ENCODE measurements at places on chromosomes 12 and 14.

GRCh38 chr14:103552011-103552845, 10.2 kb downstream of the BAG5 start:
- no peak for DNase-seq

DNA sequence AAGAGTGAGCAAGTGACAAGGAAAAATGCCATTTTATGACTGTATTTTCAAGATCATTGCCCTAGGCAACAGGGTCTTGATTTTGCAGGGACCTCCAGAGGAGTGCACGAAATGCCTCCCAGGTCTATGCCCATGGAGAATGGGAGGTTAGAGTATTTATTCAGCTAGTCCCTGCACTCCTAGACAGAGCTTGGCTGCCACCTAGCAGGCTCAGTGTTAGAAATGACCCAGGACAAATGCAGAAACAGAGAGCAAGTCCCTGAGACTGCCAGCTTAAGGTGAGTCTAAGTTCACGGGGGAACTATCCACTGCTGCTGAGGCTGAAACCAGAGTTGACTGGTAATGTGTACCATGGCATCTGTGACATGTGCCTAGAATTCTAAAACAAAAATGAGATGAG, 506.4 kb downstream of the MED13L start:
- DNase-seq = no peak

- DNase-seq = no peak
Measured at GRCh38 chr14:50225067-50225973, 6.1 kb downstream of the SOS2 start.

DNA sequence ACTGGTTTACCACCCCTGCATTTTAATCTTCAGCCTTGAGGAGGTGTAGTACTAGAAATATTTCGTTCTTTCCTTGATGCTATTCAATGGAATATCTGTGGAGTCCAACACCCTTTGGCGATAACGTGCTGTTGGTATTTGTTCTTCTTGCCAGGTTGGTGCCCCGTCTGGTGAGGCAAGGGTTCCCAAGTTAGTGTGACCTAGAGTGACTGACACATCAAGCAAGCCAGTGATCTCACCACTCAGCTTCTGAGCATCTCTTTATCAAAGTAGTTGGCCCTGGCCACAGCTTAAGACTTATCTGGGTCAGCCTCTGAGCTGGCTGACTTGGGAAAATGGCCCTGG, 60.2 kb downstream of the PLXNC1 start:
- no peak for DNase-seq

All from T-helper 1 cell (primary cell).